A673 (cell line): ENCODE measurements at places on chromosomes 3 and 15. TPM values are rescaled to one million over a fixed set of nuclear protein-coding genes. Genes with fewer than 3 reads are reported as not detected.
A peak's percentile ranks its signal among the peaks of the same experiment; 100 is the strongest.

GRCh38 chr3:189773056-189773455, 141.9 kb downstream of the TP63 start:
- DNase-seq: peak; percentile 65

FBXL2 gene
- total RNA-seq: 7.8 and 12.0 TPM in 2 replicates

CLRN1 gene
- not detected in 2 replicates for total RNA-seq

DNA sequence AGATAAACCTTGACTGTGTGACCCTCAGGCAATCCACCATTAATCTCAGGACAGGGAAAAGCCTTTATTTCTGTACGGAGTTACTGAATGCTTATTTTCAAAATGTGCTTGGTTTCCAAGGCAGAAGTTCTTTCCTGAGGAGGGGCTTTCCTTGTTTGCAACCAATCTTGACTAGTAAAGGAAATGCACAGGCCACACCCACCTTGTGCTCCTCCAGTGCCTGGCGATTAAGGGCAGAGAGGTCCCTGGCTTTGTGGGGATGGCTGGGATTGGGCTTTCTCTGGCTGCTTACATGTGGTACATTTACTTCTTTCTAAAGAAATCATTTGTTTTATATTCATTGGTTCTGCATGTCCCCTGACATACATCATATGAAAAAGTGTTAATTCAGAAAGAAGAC, 47.8 kb downstream of the ZNF621 start:
- no peak for DNase-seq

DNA sequence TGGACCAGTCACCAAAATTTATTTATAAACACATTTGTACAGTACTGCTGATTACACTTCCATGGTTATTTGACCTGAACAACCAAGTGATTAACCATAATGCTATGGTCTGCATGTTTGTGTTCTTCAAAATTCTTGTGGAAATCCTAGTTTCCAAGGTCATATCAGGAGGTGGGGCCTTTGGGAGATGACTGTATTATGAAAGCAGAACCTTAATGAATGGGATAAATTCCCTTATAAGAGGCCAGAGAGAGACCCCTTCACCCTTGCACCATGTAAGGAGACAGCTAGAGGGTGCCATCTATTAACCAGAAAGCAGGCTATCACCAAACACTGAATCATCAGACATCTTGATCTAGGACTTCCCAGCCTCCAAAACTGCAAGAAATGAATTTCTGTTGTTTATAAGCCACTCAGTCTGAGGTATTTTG, 1.9 kb downstream of the SCAPER start:
- DNase-seq: peak; percentile 40

MUSTN1 gene
- total RNA-seq: 1.5 TPM in 1 of 2 replicates, not detected in the other

C3orf20 gene
- 0.17 and 0.28 TPM in 2 replicates for total RNA-seq
